ENCODE measurements at places on chromosomes 3 and 15.

GRCh38 chr3:79517766-79518413 is 249.9 kb downstream of the ROBO1 start:
- no peak for DNase-seq

- DNase-seq = no peak
These were observed 124.0 kb upstream of the TOPAZ1 start for GRCh38 chr3:44117736-44118135.

DNA sequence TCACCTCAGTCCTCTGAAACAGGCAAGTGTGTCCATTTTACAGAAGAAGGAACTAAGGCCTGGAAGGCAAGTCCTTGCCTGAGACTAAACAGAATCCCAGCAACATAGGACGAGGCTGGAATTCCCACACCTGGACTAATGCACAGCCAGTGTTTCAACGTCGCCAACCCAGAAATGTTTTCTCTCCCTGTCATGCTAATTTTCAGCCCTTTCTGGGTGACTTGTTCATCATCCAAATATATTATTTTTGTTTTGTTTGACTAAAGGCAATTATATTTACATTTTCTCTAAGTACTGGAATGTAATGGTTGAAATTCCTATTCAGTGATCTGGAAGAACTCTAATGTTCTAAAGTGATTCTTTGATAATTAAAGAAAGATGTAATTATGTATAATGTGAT is 51.8 kb downstream of the BTD start:
- DNase-seq = no peak

GRCh38 chr3:17840126-17840525 is 97.7 kb upstream of the TBC1D5 start:
- no peak for DNase-seq

GRCh38 chr3:31035681-31036080 is 141.2 kb upstream of the GADL1 start:
- DNase-seq = no peak

GRCh38 chr3:156404217-156404616 is 150.7 kb downstream of the SSR3 start:
- no peak for DNase-seq

DNA sequence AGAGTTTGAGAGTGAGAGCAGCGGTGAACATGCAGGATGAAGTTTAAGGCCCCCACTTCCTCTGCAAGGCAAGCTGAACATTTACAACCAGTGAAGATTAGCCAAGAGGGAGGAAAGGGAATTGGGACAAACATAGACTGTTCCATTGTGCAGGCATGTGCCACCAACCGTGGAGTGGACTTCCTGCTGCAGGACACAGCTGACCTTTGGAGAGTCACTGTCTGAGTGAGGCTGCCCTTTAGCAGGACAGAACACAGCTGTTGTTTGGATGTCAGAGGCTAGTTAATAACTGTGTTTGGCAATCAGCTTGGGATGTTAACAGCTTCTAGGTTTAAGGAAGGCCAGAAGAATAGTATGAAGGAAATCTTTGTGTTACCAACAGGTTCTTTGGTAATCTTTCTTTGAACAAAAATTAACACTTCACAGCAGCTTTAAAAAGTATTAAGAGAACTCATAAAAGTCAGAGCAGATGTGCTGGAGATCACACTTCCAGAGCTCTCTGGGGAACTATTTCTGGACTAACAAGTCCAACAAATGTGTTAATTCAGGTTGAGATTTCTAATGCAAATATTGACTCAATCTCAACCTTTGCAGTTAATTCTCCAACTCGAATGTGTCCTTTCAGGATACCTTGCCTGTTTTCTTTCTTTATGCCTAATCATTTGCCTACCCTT is 31.4 kb downstream of the CTDSPL start:
- DNase-seq = peak; percentile 45

DNA sequence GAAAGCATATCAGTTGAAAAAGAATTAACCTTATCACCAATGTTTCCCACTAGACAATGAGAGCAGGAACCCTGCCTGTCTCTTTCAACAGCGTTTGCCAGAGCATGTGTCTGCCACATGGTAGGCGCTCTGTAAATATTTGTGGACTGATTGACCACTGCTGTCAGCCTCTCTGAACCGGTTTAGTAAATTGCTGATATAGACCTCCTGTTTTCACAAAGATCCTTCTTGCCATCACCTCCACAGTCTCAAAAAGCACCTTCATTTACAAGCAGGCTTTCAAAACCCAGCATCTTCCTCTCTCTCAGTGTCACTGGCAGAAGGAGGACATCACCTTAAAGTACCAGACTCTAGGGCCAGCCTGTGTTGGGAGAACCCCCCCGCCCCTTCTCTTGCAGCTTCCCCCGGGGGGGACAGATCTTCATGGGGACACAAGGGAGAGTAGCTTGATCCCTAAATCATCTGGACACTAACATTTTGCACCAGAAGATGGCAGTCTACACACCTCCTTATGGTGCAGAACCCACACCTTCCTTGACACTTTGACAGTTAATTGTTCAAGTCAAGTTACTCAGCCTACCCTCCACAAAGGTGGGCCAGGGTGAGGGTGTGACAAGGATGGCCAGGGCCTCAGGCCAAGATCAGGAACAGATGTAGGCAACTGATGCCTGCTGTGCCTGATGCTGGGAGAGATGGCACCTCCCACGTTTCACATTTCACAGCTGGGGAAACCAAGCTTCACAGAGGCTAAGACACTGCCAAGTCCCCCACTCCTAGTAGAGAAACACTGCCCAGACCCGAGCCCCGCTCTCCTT is 37.8 kb upstream of the USP3 start:
- peak; percentile 63 for DNase-seq

GRCh38 chr15:88982304-88982945 is 69.2 kb upstream of the MFGE8 start:
- peak; percentile 40 for DNase-seq

DNA sequence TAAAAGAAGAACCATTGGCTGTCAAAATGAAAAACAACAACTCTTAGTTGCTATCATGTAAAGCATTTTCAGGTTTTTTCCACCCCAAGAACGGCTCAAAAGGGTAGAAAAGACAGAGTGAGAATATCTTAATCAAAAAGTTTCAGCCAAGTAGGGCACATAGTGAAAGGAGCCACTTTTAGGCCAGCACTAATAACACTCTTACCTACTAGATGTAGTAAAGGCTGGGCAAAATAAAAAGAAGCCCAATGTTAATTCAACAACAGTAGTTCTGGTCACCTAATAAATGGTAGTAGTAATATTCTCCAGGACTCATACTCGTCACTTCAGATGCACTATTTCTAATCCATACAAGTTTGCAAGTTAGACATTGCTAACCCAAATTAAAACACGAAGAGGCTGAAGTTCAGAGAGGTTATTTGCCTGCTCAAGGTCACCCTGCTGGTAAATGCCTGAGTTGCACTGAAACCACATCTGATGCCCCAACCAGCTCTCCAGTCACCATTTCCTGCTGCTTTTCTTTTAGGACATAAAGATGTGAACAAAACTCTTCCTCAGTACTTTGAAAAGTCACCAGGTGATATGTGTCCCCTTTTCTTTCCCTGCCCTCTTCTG is 7.5 kb downstream of the GOLIM4 start:
- peak; percentile 21 for DNase-seq

GRCh38 chr3:95434491-95434890 is 1371.6 kb downstream of the NSUN3 start:
- no peak for DNase-seq

DNA sequence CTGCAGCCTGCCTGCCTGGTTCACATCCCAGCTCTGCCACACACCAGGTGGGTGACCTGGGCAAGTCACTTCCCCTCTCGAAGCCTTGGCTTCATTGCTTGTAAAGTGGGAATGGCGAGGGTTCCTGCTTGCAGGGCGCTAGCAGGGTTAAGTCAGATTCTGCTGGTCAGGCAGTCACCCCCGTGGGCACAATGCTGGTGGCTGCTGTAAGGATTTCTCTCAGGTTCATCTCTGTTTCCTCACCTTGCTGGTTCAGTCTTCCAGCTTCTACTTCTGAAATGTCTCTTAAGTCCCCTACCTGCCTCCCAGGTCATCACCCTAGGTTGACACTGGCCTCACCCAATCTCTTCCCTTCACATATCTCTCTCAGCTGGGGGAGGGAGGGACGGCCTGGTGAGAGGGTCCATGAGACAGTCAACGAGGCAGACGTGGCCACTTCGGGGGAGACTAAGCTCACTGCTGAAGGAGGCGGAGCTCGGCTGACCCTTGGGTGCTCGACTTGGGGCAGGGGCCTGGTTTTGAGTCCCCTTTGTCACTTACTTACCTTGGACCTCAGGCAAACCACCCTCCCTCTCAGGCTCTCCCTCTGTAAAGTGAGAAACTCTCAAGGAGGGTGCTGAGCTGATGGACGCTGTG is 11.5 kb downstream of the CTSH start:
- DNase-seq = no peak
